ENCODE measurements at places on chromosomes 3 and 15.

- DNase-seq, result no peak
Measured at GRCh38 chr15:81780966-81781365, 264.9 kb downstream of the MEX3B start.

DNA sequence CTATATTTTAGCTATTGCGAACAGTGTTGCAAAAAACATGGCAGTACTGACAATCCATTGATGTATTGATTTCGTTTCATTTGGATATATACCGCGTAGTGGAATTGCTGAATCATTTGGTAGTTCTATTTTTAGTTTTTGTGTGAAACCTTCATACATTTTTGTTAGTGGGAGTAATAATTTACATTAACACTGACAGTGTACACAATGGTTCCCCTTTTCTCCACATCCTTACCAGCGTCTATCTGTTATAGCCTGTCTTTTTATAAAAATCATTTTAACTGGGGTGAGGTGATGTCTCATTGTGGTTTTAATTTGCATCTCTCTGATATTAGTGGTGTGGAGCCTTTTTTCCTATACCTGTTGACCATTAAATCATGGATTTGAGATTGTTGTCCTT lies 392.4 kb upstream of the ALCAM start:
- no peak for DNase-seq

DNA sequence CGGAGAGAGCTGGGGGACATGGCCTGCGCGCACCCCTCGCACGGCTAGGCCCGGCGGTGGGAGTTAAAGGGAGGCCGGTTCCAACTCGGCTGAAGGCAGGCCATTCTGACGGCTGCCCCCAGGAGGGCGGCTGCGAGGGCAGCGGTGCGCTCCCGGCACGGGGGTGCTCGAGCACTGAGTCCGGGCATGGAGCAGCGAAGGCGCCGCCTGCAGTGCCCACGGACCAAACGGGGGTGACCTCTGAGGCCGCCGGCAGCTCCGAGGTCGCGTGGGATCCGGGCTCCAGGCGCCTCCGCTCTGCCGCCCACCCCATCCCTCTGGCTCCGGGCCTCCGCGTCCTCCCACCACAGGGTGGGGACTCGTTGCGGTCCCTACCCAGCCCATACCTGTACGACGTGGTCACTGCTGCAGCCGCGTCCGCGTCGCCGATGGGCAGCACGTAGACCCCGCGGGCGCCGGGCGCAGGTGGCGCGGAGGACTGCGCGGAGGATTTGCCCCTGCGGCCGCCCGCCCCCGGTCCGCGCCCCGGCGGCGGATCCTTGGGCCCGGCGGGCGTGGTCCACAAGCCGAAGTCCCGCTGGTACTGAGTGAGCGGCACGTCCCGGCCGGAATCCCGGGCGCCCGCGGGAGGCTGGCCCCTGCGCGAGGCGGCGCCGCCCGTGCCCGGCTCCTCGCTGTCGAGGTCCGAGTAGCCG lies 469 bp downstream of the MAP6D1 start:
- no peak for DNase-seq

DNA sequence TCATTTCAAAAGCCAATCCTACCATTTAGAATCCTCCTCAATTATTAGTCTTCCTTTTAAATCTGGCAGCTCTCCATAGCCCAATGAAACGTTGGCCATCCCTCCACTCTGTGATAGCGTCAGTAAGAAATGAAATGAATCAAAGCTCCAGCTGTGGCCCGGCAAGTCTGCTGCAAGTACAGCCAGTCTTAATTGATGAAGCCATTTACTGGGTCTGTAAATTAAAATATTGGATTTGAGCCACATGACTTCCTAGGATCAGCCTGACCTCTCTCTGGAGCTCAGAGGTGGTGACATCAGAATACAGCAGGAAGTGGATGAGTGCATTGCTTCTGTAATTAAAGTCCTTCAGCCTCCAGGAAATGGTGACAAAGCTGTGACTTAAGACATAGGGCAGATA lies 347.0 kb upstream of the LMCD1 start:
- no peak for DNase-seq

GRCh38 chr15:63402498-63403253 lies 21.0 kb upstream of the CA12 start:
- no peak for DNase-seq

GRCh38 chr3:32454731-32455608 lies 47.7 kb downstream of the CMTM6 start:
- peak; percentile 57 for DNase-seq

- DNase-seq, result no peak
Measured at GRCh38 chr3:53493595-53493962, 832 bp upstream of the CACNA1D start.

DNA sequence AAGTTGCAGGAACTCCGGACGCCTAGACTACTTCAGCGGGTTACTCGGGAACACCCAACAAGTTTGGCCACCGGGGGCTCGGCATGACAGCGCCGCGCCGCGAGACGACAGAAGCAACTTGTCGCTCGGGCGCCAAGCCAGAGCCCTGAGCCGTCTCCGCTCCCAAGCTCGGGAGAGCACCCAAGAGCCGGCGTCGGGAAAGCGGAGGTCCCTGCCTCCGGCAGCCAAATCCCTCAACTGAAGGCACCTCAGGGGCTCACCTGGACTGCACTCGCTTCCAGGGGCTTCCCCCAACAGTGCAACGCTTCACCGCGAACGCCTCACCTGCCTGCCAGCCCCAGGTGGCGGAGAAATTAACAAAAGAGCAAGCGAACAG lies 640 bp downstream of the MB21D2 start:
- DNase-seq, result peak; percentile 86

DNA sequence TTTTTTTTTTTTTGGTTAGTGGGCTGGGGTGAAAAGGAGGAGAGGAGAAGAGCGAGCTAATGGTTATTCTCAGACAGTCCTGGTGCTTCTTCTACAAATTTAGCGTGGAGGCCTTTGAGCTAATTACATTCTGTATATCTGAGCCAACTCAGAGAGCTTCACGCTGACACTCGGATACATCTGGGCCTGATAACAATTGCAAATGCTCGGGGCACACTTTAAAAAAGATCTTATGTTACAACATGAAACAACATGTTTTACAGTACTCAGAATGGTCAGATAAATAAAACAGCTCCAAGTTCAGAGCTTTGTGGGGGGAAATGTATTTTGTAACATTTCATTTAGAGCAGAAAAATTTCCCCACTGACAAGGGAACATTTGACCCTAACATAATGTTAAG lies 966.9 kb upstream of the NR2F2 start:
- DNase-seq, result no peak

- DNase-seq, result no peak
Measured at GRCh38 chr3:53180305-53181023, 19.5 kb downstream of the PRKCD start.

DNA sequence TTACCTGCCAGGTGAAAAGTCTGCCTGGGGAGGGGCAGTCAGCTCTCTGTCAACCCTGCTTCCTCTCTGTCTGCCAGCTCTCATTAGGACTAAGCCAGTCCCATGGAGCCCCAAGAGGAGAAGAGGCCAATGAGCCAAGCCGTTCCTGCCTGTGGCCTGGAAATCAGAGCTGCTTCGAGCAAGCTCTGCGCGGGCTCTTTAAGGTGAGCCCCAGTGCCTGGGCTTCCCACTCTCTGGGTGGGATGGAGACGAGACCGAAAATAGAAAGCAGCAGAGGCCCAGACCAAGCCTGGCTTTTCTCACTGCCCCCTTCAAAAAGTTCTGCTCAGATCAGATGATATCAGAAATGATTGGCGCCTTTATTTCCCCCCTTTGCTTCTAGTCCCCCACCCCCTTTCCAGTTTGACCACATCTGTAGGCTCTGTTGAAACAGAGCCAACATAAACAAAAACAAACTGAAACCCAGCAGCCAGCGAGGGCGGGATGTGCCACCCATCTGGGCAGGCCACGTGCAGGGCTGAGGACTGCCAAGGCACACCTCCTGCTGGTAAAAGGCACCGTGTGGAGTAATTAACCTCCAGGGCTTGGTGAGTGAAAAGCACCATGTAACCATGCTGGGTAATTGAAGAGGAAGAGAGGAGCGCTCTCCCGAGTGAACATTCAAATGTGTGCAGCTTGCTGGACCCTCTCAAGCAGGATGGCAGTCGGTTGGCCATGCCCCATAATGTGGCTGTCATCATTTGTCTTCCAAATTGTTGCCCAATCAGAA lies 471.0 kb upstream of the PROK2 start:
- DNase-seq, result peak; percentile 87

DNA sequence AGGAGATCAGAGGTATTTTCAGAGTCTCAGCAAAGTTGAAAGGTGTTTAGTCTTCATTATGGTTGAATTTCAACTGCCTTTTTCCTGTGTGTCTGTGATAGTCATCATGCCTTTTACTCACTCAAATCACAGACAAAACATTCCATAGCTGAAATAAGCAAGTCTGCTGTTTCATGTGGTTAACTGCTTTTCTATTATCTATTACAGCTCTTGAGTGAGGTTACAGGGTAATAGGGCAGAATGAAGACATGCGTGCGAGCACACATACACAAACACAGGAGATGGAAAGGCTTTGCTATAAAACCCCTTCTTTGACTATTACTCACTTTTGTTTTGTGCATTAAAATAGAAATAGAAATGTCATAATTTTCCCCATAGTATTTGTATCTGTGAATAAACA lies 192.6 kb upstream of the RARB start:
- no peak for DNase-seq

- peak; percentile 56 for DNase-seq
Measured at GRCh38 chr3:9552252-9552999, 1.2 kb downstream of the LHFPL4 start.

GRCh38 chr3:169759256-169759655 lies 5.6 kb downstream of the TERC start:
- no peak for DNase-seq

DNA sequence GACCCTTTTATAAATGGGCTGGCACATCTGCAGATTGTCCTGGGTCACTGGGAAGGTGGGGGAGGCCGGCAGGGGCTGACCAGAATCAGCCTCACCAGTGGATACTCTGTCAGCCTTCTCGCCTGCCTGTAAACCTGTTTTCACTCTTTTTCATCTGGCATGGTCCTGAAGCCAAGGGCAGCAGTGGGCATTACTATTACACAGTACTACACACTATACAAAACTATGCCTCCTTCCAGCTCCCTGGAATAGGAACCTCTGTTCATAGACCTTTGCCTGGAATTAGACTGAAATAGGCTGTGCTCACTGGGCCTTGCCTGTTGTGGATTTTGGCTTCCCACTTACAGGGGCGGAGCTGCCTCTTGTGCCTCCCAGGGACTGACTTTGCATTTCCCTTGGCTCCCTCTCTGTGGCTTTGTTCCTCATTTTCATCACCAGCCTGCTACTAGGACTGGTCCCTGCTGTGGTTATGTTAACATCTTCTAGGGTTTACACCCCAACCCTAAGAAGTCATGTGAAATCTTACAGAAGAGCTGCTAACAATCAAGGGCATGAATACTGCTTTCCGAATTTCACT lies 120.7 kb downstream of the FNDC3B start:
- no peak for DNase-seq

- DNase-seq, result no peak
Measured at GRCh38 chr3:35722902-35723301, 83.6 kb downstream of the ARPP21 start.

DNA sequence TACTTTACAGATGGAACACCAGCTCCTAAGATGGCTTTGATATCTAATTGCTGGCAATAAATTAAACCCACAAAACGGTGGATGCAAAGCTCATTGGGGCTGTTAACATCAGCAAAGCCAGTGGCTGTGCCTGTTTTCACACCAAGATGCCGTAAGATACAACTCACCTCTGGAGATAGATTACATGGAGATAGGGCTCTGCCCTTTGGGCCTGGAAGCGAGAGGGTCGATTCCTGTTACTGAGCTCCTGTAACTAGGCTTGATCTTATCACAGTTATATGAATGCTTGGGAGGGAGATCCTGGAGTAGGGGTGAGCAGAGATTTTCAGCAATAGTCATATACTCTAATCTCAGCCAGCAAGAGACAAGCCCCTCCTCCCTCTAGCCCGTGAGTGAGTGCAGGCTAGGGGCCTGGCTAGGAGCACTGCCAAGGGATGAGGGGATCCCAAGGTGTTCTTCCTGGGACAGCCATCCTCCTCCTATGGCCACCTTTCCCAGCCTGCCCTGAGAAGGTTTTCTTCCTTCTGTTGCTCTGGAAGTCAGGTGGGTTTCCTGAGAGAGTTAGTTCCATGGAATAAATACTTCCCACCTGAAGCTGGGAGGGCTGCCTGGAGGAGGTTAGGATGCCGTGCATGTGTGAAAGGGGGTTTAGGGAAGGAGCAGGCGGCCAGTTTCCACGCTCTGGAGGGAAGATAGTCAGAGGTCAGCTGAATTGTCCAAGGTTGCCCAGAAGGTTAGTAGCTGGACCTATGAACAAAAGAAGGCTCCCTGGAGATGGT lies 18.1 kb upstream of the DOCK3 start:
- DNase-seq, result no peak

GRCh38 chr15:48318131-48318530 lies 13.1 kb upstream of the DUT start:
- DNase-seq, result no peak

DNA sequence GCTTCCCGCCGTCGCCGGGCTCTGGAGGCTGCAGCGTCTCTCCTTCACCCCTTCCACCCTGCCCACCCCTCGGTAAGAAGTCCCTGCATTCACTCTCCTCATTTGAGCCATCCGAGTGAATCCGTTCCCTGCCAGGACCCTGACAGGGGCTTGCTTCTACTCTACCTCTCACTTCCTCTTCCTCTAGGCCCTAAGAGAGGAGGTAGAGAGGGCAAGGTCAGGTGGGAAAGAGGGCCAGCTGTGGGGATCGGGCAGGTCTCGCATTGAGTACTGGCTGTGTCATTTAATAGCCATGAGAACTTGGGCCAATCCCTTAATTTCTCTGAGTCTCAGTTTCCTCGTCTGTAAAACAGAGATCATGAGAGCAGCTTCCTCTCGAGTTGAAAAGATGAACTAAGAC lies 283.6 kb downstream of the UACA start:
- no peak for DNase-seq

GRCh38 chr3:150035910-150036612 lies 65.4 kb upstream of the PFN2 start:
- peak; percentile 10 for DNase-seq

DNA sequence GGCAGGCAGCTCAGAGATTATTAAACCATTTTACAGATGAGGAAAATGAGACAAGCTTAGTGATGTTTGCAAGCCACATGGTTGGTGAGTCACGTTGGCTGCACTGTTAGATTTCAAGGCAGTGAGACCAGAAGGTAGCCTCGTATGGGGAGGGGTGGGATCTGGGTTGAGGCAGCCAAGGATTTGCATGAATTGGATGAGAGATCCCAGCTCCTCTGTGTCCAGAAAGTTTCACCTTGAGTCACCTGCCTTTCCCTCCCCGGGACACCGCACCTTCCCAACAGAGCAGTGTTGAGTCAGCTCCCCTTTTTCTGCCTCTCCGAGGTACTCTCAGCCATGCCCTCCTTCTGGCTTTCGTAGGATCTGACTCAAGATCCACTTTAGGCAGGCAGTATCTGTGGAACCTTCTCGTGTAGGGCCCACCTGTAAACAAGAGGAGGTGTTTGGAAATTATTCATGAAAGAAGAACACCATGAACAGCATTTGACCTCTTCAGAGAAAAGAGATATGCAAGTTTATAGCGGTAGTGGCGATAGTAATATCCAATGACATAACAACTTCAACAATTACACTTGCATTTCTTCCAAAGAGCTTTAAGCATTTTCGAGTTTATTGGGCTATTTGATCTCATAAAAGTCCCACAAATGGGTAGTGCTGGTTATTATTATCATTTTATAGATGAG lies 46.8 kb upstream of the VPS8 start:
- DNase-seq, result no peak

GRCh38 chr3:122777563-122777962 lies 16.1 kb downstream of the HSPBAP1 start:
- DNase-seq, result no peak

- no peak for DNase-seq
Measured at GRCh38 chr3:129015388-129016105, 14.4 kb downstream of the EFCC1 start.

Measured in osteocyte (in vitro differentiated cells).